ENCODE measurements at places on chromosomes 2 and 18.

GRCh38 chr2:235080101-235080500, 128.3 kb downstream of the SH3BP4 start:
- no peaks in the 10 kb centered on the region for H3K27me3 ChIP-seq
- no peaks in the 10 kb centered on the region for H3K36me3 ChIP-seq
- no peak overlapping the region for H3K27ac ChIP-seq

- DNase-seq: no peak
- peaks cover 31% of the 10 kb centered on the region for H3K4me1 ChIP-seq
- H3K27ac ChIP-seq: peak overlapping the region; percentile 86
- no peaks in the 10 kb centered on the region for H3K27me3 ChIP-seq
- no peaks in the 10 kb centered on the region for H3K36me3 ChIP-seq
Measured at GRCh38 chr18:75070235-75070624, 138.7 kb downstream of the PTGR3 start.

GRCh38 chr18:54829856-54830255, 1.6 kb downstream of the RAB27B start:
- H3K4me3 ChIP-seq: no peak overlapping the region
- DNase-seq: no peak
- no peaks in the 10 kb centered on the region for H3K27me3 ChIP-seq

GRCh38 chr2:84278386-84278785, 180.7 kb downstream of the SUCLG1 start:
- H3K36me3 ChIP-seq: no peaks in the 10 kb centered on the region
- peaks cover 22% of the 10 kb centered on the region for H3K4me1 ChIP-seq
- H3K27ac ChIP-seq: no peak overlapping the region
- H3K4me3 ChIP-seq: no peak overlapping the region
- H3K27me3 ChIP-seq: no peaks in the 10 kb centered on the region
- no peak for DNase-seq

DNA sequence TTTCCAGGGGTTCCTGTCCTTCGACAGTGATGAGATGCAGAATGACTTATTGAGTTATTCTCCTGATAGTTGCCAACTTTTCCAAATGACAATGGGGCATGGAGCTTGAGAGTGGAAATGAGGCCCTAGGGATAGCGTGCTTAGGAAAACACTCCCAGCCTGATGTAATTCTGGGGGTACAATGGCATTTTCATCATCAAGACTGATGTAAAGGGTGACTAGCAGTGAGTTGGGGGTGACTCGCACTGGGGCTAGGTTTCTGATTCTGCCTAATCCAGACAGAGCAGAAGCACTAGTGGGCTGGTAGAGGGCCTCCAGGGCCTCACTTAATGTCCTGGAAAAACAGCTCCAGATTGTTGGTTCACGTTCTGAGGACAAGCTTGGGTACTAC, 34.0 kb upstream of the IL37 start:
- H3K4me3 ChIP-seq: no peak overlapping the region
- H3K27me3 ChIP-seq: no peaks in the 10 kb centered on the region
- peaks cover 28% of the 10 kb centered on the region for H3K4me1 ChIP-seq
- H3K36me3 ChIP-seq: no peaks in the 10 kb centered on the region
- DNase-seq: no peak

DNA sequence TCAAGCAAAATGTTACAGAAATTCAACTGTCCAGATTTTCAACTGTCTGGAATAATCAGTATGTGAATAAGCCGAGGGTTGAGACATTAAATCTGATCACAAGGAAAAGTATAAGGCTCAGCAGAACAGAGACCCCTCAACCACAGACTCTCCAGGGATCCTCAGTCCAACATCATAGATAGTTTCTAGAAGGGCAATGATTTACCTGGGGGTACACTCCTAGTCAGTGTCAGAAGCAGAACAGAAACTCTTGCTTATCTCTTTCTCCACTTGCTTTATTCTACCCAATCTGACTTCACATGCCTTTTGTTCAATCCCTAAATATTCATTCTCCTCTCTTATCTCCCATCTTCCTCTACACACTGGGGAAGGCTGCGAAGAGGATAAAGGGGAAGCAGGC, 36.4 kb downstream of the ICOS start:
- no peaks in the 10 kb centered on the region for H3K36me3 ChIP-seq
- H3K4me1 ChIP-seq: no peaks in the 10 kb centered on the region
- H3K27ac ChIP-seq: no peak overlapping the region
- no peaks in the 10 kb centered on the region for H3K27me3 ChIP-seq

DNA sequence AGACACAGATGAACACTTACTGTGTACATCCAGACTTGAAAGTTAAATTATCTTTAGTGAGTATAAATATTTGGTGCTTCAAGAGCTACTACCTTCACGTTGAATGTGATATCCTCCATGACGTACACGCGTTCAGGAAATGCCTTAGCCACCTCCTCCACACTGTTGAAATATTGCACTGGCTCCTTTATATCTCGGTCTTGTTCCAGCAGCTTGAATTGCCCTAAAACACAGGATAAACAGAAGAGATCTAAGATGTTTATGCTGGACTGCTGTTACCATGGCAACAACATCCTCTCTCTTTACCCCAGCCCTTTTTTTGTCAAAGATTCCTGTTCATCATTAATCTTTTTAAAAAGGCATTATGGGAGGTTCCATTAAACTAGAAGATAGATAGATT, 120.3 kb downstream of the MEP1B start:
- H3K36me3 ChIP-seq: no peaks in the 10 kb centered on the region
- no peaks in the 10 kb centered on the region for H3K4me1 ChIP-seq
- no peak overlapping the region for H3K27ac ChIP-seq
- no peak overlapping the region for H3K4me3 ChIP-seq
- no peaks in the 10 kb centered on the region for H3K27me3 ChIP-seq

DNA sequence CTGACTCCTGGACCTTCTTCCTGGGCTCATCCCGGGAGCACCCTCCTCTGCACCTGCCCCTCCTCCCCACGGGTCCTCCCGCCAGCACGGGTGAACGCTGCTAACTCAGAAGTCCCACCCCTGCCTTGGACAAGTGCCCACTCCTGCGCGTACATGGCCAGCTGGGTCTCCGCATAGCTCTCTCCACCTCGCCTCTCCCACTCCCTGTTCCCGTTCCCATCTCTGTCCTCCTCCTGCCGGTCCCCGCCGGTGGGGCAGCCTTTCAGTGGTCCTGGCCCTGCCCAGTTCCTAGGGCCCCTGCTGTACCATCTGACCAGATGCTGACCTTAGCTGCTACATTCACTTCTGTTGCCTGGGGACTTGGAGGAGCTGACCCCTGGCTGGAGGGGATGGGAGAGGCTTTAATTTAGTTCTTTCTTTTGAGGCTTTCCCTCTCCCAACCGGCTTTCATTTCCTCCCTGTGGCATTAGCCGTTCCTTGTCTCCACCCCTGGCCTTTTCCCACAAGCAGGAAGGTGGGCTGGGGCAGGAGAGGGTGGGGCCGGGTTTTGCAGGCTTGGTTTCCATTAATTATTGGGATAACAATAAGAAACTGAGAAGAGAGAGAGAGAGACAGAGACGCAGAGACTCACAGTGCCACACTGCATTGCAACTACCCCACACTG, 136.1 kb downstream of the SH3BP4 start:
- no peaks in the 10 kb centered on the region for H3K36me3 ChIP-seq
- H3K27ac ChIP-seq: no peak overlapping the region
- H3K4me1 ChIP-seq: no peaks in the 10 kb centered on the region
- no peaks in the 10 kb centered on the region for H3K27me3 ChIP-seq
- H3K4me3 ChIP-seq: no peak overlapping the region
- DNase-seq: no peak

GRCh38 chr2:128682266-128682665, 363.6 kb upstream of the HS6ST1 start:
- no peak for DNase-seq
- no peak overlapping the region for H3K4me3 ChIP-seq
- H3K4me1 ChIP-seq: peaks cover 13% of the 10 kb centered on the region
- no peak overlapping the region for H3K27ac ChIP-seq
- H3K27me3 ChIP-seq: no peaks in the 10 kb centered on the region

- H3K4me1 ChIP-seq: no peaks in the 10 kb centered on the region
- H3K36me3 ChIP-seq: no peaks in the 10 kb centered on the region
- H3K27me3 ChIP-seq: no peaks in the 10 kb centered on the region
Measured at GRCh38 chr18:80233899-80234298, 13.4 kb downstream of the PARD6G start.

GRCh38 chr18:76538846-76539245, 43.8 kb upstream of the ZNF516 start:
- H3K4me3 ChIP-seq: no peak overlapping the region
- no peaks in the 10 kb centered on the region for H3K4me1 ChIP-seq
- H3K27me3 ChIP-seq: no peaks in the 10 kb centered on the region
- H3K27ac ChIP-seq: no peak overlapping the region
- no peak for DNase-seq

DNA sequence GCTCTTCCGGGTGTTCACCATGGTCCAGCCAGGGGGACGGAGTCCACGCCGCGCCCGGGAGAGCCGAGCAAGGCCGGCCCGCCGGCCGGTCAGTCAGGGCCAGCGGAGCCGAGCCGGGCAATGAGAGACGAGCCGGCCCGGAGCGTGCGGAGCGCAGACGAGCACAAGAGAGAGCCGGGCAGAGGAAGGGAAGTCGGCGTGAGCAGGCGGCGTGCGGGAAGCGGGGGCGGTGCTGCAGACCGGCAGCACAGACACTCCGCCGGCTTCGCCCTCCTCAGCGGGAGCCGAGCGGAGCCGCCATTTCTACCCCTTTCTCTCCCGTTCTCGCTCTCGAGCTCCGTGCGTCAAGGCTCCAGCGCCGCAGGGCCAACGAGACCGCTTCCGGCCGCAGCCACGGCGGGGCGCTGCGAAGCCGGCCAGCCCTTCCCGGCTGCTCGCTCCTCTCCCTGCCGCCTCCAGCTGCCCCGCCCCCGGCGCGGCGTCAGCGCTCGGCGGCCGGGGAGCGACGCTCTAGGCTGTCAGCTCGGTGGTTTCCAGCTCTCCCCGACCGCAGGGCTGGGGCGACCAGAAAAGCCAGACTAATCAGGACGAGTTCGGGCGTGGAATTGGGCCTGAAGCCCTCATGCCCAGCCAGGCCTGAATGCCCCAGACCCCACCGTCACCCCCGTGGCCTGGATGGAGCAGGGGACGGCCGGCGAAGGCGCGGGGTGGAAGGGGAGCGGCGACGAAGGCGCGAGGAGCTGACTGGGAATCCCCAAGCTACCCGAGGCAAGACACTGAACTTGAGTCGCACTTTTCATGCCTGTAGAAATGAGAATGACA, at the start of gene ATAD2B:
ATAD2B (minus strand) TSS at position 374 of the 822 bp plus-strand sequence; CDS start at position 21, 353 bp downstream.
- DNase-seq: peak; percentile 98
- H3K4me1 ChIP-seq: peaks cover 19% of the 10 kb centered on the region
- peak within 1 kb of the TSS; percentile 97 for H3K27ac ChIP-seq
- peak within 1 kb of the TSS; percentile 98 for H3K4me3 ChIP-seq
- H3K27me3 ChIP-seq: no peaks in the 10 kb centered on the region
- no peaks in the 10 kb centered on the region for H3K36me3 ChIP-seq

- H3K27me3 ChIP-seq: no peaks in the 10 kb centered on the region
- DNase-seq: no peak
- H3K36me3 ChIP-seq: no peaks in the 10 kb centered on the region
- no peak overlapping the region for H3K27ac ChIP-seq
- H3K4me3 ChIP-seq: no peak overlapping the region
Measured at GRCh38 chr2:128062571-128062970, 28.4 kb upstream of the UGGT1 start.

GRCh38 chr18:58055890-58056558, 12.0 kb downstream of the NEDD4L start:
- no peaks in the 10 kb centered on the region for H3K4me1 ChIP-seq
- no peaks in the 10 kb centered on the region for H3K27me3 ChIP-seq
- no peak overlapping the region for H3K27ac ChIP-seq

GRCh38 chr18:79698668-79699335, 19.2 kb downstream of the CTDP1 start:
- H3K4me1 ChIP-seq: no peaks in the 10 kb centered on the region
- peaks cover 55% of the 10 kb centered on the region for H3K36me3 ChIP-seq
- H3K27ac ChIP-seq: no peak overlapping the region
- no peak for DNase-seq
- no peak overlapping the region for H3K4me3 ChIP-seq
- no peaks in the 10 kb centered on the region for H3K27me3 ChIP-seq

GRCh38 chr2:235535423-235536130, 41.7 kb downstream of the AGAP1 start:
- no peaks in the 10 kb centered on the region for H3K27me3 ChIP-seq
- H3K4me3 ChIP-seq: no peak overlapping the region
- no peak for DNase-seq
- H3K36me3 ChIP-seq: no peaks in the 10 kb centered on the region
- H3K27ac ChIP-seq: no peak overlapping the region

DNA sequence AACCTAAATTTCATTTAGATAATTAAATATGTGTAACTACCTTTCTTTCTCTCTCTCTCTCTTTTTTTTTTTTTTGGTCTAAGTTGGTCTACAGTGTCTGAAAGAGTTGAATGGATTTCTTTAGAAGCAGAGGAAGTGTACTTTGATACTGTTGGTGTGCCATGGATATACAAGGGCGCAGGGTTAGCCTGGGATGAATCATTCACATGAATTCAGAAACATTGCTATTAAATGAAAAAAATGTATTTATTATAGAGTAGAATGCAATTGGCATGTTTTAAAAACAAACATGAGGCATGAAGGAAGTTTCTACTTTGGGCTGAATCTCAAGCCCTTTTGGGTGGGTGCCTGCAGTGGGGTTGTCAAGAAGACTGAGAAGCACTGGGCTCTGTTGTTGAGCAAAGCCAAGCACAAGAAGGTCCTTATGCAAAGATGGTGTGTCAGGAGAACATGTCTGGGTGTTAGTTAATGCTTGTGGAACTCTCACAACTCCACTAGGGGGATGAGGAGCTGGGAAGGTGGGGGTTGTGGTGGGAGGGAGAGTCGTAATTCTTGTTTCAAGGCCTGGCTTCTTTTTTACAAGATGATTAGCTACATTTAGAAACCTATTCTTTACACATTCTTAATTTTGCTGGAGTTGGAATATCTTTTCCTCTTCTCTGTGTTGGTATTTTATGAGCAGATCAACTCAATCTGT, 57.9 kb downstream of the LYPD6 start:
- DNase-seq: no peak
- no peaks in the 10 kb centered on the region for H3K36me3 ChIP-seq
- H3K4me1 ChIP-seq: no peaks in the 10 kb centered on the region
- no peak overlapping the region for H3K4me3 ChIP-seq
- no peaks in the 10 kb centered on the region for H3K27me3 ChIP-seq

DNA sequence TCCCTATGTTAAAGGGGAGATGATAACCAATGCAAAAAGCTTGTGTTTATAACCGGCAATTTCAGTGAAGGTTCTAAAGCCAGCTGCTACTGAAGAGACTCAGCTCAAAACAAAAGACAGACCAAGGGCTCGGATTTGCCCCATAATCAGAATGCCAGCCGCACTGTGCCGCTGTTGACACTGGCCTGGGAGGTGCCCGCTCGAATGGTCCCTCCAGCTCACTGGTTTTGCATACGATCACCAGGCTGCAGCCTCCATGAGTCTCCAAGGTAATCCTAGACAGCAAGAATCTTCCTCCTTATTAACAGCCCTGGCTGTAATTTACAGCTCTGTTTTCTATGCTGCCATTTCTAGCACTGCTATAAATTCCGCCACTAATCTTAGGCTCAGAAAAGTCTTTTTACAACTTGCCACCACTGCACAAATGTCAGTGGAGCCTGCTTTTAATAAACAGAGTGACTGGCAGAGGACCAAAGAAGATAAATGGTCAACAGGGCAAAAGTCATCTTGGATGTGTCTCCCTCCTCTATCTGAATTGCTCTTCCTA, 155.7 kb upstream of the SH3BP4 start:
- DNase-seq: no peak
- no peaks in the 10 kb centered on the region for H3K36me3 ChIP-seq
- no peak overlapping the region for H3K4me3 ChIP-seq
- no peaks in the 10 kb centered on the region for H3K4me1 ChIP-seq
- no peak overlapping the region for H3K27ac ChIP-seq

- H3K36me3 ChIP-seq: no peaks in the 10 kb centered on the region
- no peaks in the 10 kb centered on the region for H3K27me3 ChIP-seq
- peaks cover 25% of the 10 kb centered on the region for H3K4me1 ChIP-seq
- peak overlapping the region; percentile 43 for H3K27ac ChIP-seq
- H3K4me3 ChIP-seq: no peak overlapping the region
Measured at GRCh38 chr2:118971245-118972122, 29.5 kb downstream of the MARCO start.
